ENCODE measurements at places on chromosomes 5 and 9.

- DNase-seq = no peak
Measured at GRCh38 chr9:98861781-98862504, 54.5 kb downstream of the GALNT12 start.

DNA sequence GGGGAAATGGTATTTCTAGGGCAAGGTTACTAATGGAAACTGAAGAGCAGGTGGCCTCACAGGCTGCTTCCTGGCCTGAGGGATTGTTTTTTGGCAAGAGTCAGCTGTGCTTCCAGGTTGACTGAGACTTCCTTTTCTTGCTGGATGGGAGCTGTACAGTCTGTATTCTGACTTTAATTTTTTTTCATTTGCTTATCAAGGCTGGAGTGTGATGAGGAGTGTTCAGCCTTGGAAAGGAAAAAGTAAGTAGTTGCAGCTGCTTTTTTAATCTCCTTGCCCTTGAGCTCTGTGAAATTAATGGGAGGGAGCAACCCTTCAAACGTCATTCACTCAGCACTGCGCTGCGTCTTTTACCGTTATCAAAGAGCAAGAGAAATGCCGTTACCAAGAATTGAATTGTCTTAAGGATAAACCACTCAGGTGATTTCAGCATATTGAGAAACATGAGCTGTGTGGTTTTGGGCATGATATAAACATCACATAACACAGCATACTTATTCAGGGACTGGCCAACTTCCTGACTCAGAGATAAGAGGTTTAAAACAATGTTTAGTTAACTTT is 47.6 kb downstream of the AQP7 start:
- DNase-seq = no peak

DNA sequence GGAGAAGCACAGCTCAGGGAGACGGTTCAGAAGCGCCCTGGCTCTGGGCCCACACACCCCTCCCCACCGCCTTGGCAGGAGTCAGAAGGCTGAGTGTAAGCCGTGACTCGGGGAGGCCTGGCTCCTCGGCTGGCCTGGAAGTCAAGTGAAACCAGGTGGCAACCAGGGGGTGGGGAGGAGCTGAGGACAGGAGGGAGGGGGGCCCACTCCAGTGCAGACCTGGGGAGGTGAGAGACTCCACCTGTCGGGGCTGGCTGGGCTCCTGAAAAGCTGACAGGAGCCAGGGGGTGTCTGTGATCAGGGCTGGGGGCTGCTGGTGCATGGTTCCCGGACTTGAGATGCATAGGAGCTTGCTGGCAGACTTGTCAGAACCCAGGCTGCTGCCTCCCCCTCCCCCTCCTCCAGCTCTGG is 150.2 kb upstream of the PHYKPL start:
- DNase-seq = no peak

- no peak for DNase-seq
Measured at GRCh38 chr5:158589939-158590338, 509.8 kb downstream of the EBF1 start.

DNA sequence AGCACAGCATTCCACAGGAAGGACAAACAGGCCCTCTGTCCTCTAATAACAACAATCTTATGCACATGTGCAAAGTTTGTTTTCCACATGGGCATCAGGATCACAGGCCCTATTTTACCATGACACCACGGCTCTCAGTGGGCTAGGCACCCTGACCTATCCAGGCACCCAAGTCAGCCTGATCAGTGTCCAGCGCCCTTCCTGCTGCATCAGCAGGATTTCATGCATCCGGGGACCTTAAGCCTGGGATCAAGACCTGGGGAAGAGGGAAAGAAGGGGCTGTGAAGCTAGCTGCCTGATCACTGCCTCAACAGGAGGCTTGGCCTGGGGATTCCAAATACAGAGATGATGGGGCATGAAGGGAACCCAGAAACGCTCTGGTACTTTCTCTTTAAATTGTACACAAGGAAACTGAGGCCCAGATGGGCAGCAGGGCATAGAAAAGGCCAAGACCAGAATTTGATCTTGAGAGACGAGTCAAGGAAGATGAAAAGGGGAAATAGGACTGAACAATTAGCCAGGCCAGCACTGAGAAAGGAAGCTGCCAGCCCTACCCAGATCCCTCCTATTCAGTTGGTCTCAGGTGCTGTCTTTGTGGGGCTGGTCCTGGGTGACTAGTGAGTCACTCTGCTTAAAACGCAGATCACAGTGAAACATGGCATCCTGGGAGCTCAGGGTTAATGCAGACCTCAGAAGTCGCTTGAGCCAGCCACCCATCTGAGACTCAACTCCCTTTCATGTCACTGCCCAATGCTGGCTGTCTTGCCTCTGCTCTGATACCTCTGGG is 57.9 kb downstream of the SHB start:
- DNase-seq = no peak

GRCh38 chr5:57416278-57416994 is 66.2 kb downstream of the ACTBL2 start:
- DNase-seq = no peak

DNA sequence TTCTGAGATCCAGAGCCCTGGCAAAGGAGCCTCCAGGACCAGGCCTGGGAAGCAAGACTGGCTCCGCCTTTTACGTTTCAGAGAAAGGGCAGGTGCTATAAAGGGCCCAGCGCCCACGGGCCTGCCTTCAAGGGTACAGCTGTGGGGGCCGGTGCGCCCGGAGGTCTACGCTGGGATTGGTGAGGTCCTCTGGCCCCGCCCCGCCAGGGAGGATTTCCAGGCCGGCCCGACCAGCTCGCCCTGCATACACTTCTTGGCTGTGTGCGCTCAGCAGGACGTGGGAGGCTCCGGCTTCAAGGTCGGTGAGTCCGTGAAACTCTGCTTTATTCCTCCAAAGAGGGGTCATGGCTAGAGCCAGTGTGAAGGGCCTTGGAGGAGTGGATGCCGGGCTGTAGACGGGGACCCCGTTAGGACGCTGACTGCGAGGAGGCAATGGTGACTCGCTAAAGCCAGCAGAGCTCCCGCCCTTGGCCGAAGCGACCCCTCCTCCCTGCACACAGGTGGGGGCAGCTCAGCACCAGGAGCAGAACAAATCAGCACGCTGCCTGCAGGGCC is at the start of gene CKMT2:
Gene CKMT2, plus strand, starts transcription at position 243 of the 555 bp plus-strand sequence. CDS start 17,811 bp downstream, outside the sequence.
- DNase-seq = no peak

DNA sequence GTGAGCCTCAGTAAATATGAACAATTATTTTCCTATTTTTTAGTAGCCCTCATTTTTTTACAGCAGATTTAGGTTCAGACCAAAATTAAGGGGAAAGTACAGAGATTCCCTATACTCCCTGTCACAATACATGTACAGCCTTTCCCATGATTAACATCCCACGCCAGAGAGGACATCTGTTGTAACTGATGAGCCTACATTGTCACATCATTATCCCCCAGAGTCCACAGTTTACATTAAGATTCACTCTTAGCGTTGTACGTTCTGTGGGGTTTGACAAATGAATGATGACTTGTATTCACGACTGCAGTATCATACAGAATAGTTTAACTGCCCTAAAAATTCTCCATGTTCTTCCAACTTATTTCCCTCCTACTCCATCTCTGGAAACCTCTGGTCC is 262.3 kb upstream of the MSX2 start:
- no peak for DNase-seq

- DNase-seq = no peak
Measured at GRCh38 chr9:125462861-125463291, 201.2 kb downstream of the GAPVD1 start.

GRCh38 chr9:97397220-97397619 is 14.7 kb upstream of the TDRD7 start:
- DNase-seq = peak; percentile 96

- no peak for DNase-seq
Measured at GRCh38 chr5:74426506-74426905, 214.0 kb downstream of the ENC1 start.

DNA sequence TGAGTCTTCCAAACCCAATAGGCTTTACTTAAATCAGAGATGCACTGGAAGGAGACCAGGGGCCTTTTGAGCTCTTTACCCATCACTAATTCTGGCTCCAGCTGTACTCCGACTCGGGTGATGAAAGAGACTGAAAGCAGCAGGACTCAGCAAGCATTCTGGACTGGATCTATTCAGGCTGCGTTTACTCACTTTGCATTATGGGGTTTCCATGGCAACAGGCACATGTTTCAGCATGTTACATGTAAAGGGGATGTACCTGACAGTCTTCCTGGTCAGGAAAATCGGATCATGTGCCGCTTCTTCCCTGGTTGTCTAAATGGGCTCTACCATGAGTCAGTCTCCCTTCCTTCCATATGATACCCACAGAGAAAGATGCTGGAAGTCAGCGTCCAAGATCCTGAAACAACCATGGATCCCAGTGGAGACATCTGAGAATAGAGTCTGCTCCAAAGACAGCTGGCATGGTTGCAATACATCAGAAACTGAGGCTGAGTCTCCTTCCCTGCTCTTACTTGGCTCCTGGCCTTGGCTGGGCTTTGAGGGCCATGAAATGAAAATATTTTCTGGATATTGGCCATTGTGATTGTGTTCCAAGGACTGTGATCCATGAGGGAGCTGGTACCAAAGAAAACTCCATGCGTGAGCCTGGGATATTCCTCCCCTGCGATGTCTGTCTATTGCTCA is 102.5 kb upstream of the TNC start:
- DNase-seq = no peak

DNA sequence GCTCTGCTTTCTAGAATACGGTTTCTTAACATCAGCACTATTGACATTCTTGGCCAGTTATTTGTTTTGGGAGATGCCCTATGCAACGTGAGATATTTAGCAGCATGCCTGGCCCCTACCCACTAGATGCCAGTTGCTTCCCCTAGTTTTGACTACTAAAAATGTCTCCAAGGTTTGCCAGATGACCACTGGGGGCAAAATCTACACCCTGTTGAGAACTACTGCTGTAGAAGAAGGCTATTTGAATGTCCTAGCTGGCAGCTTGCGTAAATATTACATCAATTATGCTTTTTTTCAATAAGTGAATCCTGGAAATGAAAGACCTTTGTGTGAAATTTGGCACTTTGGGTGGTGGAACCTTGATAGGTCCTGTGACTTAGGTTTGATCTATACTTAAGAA is 5.0 kb downstream of the NCBP1 start:
- no peak for DNase-seq

DNA sequence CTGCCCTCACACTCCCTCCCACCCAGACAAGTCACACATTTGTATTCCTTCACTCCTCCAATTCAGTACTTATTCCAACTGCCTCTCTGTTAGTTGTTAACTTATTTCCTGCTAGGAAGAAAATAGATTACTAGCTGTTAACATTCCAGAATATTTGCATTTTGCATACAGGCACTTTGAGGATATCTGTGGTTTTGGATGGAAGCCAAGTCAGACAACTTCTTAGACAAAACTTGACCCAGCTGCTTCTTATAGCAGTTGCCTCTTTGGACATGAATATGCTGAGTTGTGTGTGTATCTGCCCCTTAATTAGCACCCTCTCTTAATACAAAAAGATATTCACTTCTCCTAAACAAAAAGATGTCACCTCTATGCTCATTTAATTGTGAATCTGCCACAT is 1280.6 kb upstream of the ACO1 start:
- no peak for DNase-seq

DNA sequence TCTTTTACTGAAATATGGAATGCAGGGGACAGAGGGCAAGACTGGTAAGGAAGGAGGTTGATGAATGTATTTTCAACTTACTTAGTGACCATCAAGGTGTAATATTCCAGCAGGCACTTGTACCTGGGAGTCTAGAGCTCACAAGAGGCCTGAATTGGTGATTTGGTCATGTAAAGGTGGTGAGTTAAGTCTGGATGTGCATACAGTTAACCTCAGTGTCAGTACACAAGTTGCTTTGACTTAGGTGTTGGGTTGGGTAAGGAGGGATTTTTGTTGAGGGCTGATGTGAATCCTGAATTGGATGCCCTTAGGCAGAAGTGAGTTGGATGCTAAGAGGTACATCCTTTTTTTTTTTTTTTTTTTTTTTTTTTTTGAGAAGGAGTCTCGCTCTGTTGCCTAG is 7.4 kb downstream of the SREK1 start:
- no peak for DNase-seq

- no peak for DNase-seq
Measured at GRCh38 chr9:77427256-77427927, 220.7 kb downstream of the GNA14 start.

GRCh38 chr5:117394506-117395157 is 820.0 kb upstream of the SEMA6A start:
- no peak for DNase-seq

DNA sequence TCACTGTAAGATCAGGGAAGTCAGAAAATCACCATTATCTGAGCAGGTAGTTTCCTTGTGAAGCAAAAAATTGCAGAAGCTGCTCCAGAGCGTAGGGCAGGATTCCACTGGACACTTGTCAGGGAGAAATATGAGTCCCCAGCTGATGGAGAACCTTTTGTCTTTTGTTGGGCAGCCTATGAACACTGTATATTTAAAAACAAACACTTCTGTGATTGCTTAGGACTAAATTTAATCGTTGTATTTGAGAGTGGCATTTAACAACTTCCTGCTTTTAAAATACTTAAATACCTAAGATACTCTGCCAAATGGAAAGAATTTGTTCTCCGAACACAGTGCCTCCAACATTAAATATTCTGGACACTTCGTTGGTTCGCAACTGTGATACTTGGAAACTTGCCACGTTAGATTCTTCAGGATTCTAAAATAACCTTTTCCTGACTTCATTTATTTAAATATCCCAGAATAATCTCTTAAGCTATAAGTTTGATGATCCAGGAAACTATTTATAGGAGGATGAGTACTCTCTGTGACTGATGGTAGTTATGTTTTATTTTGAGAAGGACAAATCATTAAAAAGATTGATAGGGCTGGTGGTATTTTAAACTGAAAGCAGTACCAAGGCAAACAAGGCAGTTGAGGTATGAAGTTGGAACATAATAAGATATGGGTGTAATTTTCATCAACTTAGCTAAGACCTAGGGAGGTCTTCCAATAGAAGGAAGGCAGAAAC is 2.7 kb upstream of the HSPA4 start:
- DNase-seq = no peak

DNA sequence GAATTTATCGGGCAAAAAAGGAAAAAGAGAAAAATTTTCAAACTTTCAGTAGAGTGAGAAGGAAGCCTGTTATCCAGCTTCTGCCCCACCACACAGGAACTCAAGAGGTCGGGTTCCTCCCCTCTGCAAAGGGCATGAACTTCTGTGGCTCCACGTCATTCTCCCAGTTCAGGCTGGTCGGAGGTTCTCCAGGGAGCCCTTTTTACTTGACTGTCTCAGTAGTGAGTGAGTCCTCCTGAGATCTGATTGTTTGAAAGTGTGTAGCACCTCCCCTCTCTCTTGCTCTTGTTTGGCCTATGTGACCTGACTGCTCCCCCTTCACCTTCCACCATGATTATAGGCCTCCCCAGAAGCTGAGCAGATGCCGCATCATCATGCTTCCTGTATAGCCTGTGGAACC is 9.7 kb downstream of the SPINK1 start:
- DNase-seq = no peak
